NCI-H146 (cell line): ENCODE measurements at places on chromosomes 1 and 21.

DNA sequence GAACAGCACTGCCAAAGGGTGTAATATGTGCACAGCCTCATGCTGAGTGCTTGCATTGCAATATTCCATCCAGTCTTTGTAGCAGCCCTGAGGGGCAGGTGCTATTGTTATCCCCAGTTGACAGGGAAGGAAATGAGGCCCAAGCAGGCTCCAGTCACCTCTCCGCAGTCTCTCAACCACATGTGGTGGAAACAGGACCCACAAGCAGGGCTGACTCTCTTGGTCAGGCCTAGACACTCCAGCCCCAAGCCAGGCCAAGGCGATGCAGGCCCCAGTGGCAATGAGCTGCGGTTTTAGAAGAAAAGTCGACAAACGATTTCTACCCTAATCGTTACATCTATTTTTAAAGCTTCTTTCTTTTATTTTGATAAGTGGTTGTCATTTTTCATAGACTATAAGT, 52.6 kb upstream of the GADD45A start:
- DNase-seq, result no peak

DNA sequence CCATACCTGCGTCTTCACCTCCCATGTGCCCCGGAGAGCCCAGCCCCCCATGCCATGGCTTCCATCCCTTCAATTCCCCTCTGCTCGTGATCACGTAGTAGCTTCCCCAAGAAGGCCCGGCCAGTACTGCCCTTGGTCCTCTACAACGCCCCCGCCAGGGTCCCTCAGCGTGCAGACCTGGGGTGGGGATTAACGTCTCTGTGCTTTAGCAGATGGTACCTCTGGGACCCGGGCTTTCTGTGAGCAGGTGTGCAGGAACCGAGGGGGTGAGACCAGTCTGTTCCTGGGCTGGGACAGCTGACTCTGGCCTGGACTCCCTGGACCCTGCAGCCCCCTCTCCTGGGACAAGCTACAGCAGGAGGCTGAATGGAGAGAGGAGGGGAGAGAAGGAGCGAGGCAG, 1.2 kb downstream of the PLCH2 start:
- no peak for DNase-seq

- DNase-seq, result no peak
These were observed 245.6 kb downstream of the FOXD2 start for GRCh38 chr1:47683401-47683800.

GRCh38 chr21:44730028-44730395, 18.6 kb upstream of the TSPEAR start:
- no peak for DNase-seq

DNA sequence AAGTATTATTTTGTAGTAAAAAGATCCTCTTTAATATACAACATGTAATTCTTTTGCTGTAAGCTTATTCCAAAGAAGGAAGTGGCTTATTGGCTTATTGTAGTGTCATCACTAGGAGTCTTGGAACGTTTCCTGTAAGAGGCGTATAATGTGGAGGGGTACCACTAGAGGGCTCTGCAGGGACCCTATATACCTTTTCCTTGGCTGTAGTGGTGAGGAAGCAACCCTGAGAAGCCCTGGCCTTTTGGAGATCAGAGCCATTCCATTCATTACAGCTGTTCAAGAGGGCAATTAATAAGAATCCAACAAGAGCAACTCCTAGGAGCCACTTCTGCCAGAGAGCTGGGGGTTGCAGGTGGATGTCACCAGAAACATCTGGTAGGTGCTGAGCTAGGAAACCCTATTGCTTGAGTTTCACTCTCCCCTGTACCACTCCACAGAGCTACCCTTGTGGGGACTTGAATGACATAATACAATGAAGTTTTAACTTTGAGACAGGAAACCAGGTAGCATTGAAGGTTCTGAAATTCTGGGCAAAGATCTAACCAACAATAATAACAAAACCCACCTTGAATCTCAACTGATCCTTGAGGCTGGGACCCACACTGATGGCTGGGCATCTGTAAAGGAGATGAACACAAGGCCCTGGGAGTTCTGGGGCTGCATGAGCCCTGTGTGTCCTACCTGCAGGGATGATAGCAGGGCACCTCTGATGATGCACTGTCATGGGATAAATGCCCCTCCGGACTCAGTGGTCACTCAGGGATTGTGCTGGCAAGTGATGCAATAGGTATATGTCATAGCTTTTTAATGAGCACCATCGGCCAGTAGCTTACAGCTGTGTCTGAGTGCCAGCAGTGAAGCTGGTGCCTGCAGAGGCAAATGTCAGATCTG, 160.2 kb upstream of the COA6 start:
- DNase-seq, result peak; percentile 21

- no peak for DNase-seq
These were observed 12.8 kb upstream of the OR2T10 start for GRCh38 chr1:248610301-248610700.

- no peak for DNase-seq
These were observed 608.7 kb upstream of the PLXNA2 start for GRCh38 chr1:208852911-208853310.

DNA sequence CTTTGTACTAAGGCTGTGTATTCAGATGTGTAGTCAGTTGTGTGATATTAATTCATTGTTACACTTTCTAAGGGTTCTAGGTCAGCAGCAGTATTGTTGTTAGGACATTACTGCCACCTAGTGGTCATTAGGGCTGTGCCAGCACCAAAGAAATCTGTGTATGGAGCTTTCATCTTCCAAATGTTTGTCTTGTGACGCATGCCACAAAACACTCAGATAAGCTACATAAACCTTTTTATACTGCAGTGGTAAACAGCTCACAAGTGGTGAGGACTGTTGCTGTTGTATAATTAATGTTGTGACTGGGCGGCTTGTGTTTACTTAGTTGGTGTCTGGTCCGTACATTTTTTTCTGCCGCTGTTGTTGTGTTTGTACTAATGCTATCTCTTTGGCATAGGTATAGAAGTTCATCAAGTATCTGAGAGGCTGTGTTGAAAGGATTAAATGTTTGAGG, 51.7 kb downstream of the S1PR1 start:
- peak; percentile 25 for DNase-seq

GRCh38 chr1:10639011-10639774, 157.3 kb downstream of the CASZ1 start:
- no peak for DNase-seq

GRCh38 chr1:54571803-54572541, 23.9 kb downstream of the ACOT11 start:
- no peak for DNase-seq

- DNase-seq, result no peak
These were observed 1016.8 kb upstream of the ADGRL4 start for GRCh38 chr1:80023358-80023757.

GRCh38 chr1:47178020-47178419, 11.8 kb downstream of the PDZK1IP1 start:
- DNase-seq, result no peak

DNA sequence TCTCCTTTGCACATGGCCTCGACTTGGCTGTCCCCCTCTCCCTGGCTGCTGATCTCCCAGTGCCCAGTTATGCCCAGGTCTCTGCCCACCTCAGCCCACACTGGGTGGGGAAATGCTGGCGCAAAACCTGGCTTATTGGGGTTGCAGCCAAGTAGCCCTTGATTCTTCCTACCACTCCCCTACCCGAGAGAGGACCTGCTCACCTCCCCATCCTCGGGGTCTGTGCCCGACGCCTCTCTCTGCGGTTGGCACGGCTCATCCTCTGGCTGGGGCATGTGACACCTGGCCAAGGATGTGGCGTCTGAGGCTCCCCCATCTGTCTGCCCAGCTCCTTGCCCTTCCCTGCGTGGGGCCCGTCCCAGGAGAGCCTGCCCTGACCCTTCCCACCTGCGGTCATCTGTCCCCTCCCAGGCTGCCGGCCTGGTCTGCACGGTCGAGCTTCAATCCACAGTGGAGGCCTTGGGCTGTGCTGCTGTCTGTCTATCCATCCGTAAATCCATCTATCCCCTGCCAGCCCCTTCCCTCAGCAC, 6.5 kb upstream of the PEX10 start:
- DNase-seq, result no peak

- DNase-seq, result peak; percentile 89
These were observed 28.4 kb downstream of the TRIM11 start for GRCh38 chr1:228378090-228378872.

DNA sequence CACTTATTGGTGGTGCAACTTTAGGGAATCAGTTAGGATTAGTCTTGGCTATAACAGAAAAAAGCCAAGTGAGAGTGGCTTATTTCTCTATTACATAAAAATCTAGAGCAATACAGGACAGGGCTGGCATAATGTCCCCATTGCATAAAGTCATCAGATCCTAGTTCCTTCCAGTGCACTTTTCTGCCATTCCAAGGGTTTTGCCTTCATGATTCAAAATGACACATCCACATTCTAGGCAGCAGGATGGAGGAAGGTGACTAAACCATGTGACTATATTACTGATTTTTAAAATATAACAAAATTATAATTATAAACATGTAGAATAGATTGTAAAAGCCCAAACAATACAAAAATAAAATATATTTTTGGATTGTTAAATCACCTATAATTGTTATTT, 18.8 kb downstream of the JUN start:
- no peak for DNase-seq
